ENCODE measurements at places on chromosomes 7 and 10. TPM values are rescaled to one million over a fixed set of nuclear protein-coding genes. Genes with fewer than 3 reads are reported as not detected.

DNA sequence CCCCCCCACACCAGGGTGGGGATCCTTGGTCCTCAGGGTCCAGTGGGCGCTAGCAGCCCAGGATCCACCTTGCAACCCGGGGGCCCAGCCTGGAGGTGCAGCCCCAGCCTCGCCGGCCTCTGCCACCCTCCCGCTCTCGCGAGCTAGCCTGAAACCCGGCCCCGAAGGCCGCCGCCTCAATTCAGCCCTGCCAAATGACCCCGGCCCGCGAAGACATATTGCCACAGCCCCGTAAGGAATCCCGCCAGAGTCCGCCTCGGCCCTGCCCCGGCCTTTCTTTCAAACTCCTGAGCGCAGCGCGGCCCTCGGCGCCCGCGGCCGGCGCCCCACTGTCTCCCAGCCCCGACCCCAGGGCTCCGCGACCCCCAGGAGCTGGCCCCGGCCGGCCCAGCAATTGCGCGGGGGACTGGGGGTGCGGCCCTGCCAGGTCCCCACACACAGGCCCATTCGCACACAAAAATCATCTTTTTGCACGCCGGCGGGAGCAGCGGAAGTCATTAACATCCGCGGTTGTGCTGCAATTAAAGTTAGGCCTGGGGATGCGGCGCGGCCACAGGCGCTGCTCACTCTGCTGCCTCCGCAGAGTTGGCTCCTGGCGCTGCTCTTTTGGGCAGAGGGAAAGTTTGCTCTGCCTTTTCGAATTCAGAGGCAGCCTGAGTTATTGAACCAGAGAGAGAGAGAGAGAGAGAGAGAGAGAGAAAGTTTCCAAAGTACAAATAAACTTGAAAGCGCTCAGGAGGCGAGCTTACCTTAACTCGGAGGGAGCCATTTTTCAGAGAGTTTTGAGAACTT, 4.0 kb downstream of the HOXA5 start:
- H3K4me3 ChIP-seq = peak overlapping the region; percentile 52
- DNase-seq = peak; percentile 34
- H3K4me1 ChIP-seq = peaks cover 9% of the 10 kb centered on the region
- peaks cover 18% of the 10 kb centered on the region for H3K27me3 ChIP-seq
- H3K36me3 ChIP-seq = no peaks in the 10 kb centered on the region

The ABCB1 gene
- 7.0 TPM for total RNA-seq

The KIFBP gene
- total RNA-seq = 21.1 TPM

The AKR1C8 gene
- not detected for total RNA-seq

GRCh38 chr10:61323726-61324125, 129.5 kb downstream of the TMEM26 start:
- DNase-seq = no peak
- no peaks in the 10 kb centered on the region for H3K27me3 ChIP-seq
- no peak overlapping the region for H3K4me3 ChIP-seq
- no peaks in the 10 kb centered on the region for H3K4me1 ChIP-seq
- no peaks in the 10 kb centered on the region for H3K36me3 ChIP-seq

The CPXM2 gene
- total RNA-seq = 1.5 TPM

DNA sequence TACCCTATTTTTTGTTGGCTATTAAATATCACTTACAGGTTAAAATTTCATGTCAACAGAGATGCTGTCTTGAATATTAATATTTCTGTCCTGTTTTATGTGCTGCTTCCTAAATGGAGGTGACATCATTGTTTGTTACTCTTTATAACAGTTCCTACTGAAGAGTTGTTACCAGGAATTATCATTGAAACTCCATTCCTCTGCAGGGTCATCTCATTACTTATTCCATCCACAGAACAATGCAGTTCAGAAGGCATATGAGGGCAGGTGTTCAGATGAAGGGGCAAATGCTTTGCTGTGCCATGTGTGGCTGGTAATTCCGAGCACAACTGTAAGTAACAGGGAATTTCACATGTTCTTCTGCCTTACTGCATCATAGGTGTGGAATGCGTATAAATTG, 113.4 kb downstream of the ANK3 start:
- no peaks in the 10 kb centered on the region for H3K27me3 ChIP-seq
- no peaks in the 10 kb centered on the region for H3K36me3 ChIP-seq
- no peak for DNase-seq
- H3K4me1 ChIP-seq = no peaks in the 10 kb centered on the region
- no peak overlapping the region for H3K4me3 ChIP-seq
- no peak overlapping the region for H3K27ac ChIP-seq

The ZC3HAV1L gene
- 8.4 TPM for total RNA-seq

GRCh38 chr10:123761038-123761428, 94.9 kb downstream of the GPR26 start:
- no peak for DNase-seq
- H3K36me3 ChIP-seq = no peaks in the 10 kb centered on the region
- no peak overlapping the region for H3K4me3 ChIP-seq
- peaks cover 51% of the 10 kb centered on the region for H3K27me3 ChIP-seq
- no peaks in the 10 kb centered on the region for H3K4me1 ChIP-seq

GRCh38 chr10:114195079-114195478, 15.9 kb downstream of the TDRD1 start:
- no peak overlapping the region for H3K4me3 ChIP-seq
- no peaks in the 10 kb centered on the region for H3K36me3 ChIP-seq
- H3K27me3 ChIP-seq = no peaks in the 10 kb centered on the region
- H3K4me1 ChIP-seq = no peaks in the 10 kb centered on the region
- no peak overlapping the region for H3K27ac ChIP-seq

DNA sequence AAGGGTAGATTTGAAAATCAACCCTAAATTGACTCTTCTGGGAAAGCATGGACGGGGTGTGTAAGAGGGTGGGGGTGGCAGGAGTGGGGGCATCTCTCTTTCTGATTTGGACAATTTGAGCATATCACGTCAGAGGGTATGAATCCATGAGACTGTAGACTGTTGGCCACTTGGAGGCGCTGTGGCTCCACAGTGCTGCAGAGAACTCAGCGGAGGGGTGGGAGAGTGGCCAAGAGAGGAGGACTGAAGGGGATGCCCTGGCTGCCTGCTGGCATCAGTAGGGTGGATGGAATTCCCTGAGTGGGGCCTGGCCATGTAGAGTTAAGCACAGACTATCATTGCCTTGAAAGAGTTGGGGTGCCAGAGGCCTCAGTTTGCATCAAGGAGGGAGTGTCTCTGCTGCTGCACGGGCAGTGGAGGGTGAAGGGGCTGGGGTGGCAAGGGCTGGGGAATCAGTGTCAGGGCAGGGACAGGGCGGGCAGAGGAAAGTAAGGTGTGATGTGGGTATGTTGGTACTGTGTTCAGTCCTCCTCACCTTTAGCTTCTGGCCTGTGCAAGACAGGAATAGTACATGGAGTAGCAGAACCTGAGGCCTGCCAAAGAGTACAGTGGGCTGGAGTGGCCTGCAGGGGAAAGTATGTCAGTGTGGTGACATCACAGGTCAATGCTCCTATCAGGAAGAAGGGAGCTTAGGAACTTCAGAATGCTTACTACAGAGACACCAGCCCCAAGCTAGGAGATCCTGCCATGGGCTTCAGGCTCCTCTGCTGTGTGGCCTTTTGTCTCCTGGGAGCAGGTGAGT, 133.5 kb upstream of the PRSS58 start:
- no peak for DNase-seq
- H3K27me3 ChIP-seq = no peaks in the 10 kb centered on the region
- H3K36me3 ChIP-seq = no peaks in the 10 kb centered on the region
- H3K4me3 ChIP-seq = no peak overlapping the region
- no peaks in the 10 kb centered on the region for H3K4me1 ChIP-seq
- no peak overlapping the region for H3K27ac ChIP-seq

The CALCR gene
- not detected for total RNA-seq

- no peaks in the 10 kb centered on the region for H3K36me3 ChIP-seq
- no peaks in the 10 kb centered on the region for H3K4me1 ChIP-seq
- no peak overlapping the region for H3K27ac ChIP-seq
- no peak for DNase-seq
Measured at GRCh38 chr7:16657656-16658279, 11.8 kb downstream of the BZW2 start.

GRCh38 chr7:32043688-32044087, 26.5 kb downstream of the PDE1C start:
- DNase-seq = no peak
- no peaks in the 10 kb centered on the region for H3K36me3 ChIP-seq
- no peaks in the 10 kb centered on the region for H3K27me3 ChIP-seq
- no peak overlapping the region for H3K27ac ChIP-seq
- no peak overlapping the region for H3K4me3 ChIP-seq

Data from left lung (tissue), 14 donors.